ENCODE measurements at places on chromosomes 5 and 9.
A peak's percentile ranks its signal among the peaks of the same experiment; 100 is the strongest.

DNA sequence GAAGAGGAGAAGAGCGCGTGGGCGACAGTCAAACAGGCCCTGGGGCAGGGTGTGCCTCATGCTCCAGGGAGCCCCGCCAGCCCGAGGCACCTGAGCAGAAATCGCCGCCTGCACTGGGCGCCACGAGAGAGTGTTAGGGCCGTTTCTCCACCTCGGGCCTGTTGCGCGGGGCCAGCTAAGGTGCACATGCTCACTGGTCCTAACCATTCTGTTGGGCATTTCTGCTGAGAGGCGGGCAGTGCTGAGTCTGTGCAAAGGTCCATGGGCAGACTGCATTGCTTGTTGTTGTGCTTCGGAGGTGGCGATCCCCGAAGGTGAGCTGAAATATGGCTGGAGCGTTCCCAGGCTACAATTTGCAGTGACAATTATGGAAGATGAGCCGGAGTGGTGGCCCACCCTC, 367.8 kb upstream of the SPATA31A5 start:
- DNase-seq, result no peak

- DNase-seq, result no peak
These were observed 179.0 kb downstream of the TSSK1B start for GRCh38 chr5:113255579-113256386.

DNA sequence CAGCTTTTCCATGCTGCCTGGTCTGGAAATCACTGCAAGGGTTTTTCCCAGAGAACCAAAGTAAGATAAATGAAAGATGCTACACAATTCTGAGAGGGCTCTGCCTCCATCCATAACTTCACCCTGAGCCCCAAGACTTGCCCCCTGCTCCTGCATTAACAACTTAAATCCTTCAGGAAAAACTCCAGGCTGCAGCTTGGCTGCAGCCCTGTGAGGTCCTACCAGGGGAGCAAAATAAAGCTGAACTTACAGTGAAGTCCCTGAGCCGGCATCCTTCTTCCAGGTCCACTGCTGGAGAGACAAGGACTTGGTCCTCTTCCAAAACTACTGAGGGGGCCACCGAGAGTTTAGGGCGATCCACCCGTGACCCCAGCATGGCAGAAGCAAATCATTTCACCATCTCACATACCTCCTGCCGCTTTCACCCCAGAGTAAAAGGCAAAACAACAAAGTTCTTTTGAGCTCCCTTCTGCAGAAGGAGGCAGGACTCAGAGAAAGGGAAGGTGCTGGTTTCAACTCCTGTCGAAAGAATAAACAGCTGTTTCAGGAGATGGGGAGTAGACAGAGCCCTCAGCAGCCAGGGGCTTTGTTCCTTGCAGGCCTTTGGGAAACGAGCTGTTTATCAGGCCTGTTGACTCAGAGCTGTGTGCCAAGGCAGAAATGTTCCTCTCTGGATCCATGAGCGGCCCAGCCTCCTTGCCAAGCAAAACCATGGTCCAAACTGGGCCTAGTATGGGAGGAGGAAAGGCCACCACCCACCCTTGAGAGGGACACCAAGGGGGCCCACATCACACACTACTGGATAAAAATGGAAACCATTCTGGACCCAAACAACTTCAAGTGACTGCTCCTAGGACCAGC, 20.6 kb downstream of the GGTA1 start:
- no peak for DNase-seq

DNA sequence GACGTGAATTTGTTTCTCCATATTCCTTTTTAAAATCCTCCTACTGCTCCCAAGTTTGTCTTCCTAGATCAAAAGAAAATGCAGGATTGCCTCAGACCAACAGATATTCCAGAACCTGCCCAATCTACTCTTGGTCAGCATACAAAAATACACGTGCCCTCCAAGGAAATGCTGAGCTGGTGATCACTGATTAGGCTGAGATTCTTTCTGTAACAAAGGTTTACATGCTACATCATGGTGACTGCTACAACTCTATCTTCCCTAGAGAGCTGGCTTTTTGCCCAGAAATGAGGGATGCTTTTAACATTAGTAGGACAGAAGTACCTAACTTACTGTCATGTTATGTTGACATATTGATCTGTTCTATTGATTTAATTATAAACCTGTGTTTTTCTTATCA, 35.5 kb downstream of the OR2Y1 start:
- no peak for DNase-seq

GRCh38 chr5:40078898-40079575, 600.7 kb upstream of the PTGER4 start:
- DNase-seq, result no peak

- DNase-seq, result no peak
These were observed 101.6 kb upstream of the SPRY4 start for GRCh38 chr5:142426129-142427014.

DNA sequence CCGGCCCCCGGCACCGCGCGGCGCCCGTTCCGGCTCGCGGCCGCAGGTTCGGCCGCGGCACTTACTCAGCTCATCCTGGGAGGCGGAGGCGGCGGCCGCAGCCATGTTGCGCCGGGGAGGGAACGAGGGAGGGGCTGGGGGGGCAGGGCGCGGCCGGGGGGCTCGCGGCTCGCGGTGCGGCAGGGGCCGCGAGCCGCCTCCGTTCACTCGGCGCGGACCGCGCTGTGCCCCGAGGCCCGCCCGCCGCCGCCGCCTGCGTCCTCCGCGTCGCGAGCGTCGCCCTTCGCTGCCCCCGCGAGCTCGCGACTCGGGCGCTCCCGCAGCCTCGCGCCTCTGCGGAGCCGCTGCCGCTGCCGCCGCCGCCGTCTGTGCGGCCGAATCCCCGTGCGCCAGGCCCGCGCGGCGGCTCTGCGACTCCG, 735 bp downstream of the ECPAS start:
- no peak for DNase-seq

- DNase-seq, result no peak
These were observed 126.1 kb downstream of the GPBP1 start for GRCh38 chr5:57299986-57300385.

- no peak for DNase-seq
These were observed 34.6 kb downstream of the HABP4 start for GRCh38 chr9:96484521-96484931.

DNA sequence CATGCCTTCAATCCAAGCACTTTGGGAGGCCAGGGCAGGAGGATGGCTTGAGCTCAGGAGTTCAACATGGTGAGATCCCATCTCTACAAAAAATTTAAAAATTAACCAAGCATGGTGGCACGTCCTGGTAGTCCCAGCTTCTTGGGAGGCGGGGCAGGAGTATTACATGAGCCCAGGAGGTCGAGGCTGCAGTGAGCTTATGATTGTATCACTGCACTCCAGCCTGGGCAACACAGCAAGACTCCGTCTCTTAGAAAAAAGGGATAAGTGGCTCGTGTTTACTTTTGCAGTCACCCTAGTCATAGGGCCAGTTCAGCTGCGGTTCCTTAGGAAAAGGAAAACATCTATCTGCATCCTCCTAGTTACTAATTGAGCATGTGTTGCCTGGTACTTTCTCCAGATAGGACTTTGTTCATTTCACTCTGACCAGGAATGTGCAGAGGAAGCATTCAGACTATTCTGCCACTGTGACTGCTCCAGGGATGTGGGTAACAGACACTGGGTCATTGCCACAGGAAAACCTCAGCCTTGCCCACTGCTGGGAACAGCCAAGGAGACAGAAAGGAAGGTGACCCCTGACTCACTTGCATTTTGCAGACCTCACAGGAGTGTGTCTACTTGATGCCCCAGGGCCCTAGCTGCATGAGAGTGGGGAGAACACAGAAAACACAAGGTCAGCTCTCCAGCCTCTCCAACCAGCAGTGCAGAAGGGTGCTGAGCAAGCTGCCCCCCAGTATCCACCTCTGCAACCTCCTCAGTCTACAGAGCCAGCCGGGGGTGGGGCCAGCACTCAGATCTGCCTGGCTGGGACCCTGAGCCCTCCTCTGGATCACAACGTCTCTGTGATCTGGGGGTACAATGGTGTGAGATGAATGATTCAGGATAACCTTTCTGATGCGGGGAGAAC, 33.9 kb upstream of the ALDH1B1 start:
- no peak for DNase-seq

DNA sequence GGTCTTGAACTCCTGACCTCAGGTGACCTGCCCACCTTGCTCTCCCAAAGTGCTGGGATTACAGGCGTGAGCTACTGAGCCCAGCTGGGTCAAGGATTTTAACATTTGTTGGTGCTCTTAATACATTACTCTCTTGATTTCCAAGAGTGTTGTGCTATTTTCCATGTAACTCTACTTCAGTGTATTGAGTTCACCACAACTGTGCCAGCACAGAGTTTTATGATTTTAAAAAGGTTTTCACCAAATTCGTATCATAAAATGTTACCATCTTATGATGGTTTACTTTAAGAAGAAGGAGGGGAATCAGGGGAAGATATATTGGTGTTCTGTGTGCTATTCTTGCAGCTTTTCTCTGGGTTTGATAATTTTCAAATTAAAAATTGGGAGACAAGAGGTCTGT, 6.6 kb upstream of the ADGRD2 start:
- no peak for DNase-seq

- DNase-seq, result peak; percentile 20
These were observed 3.2 kb upstream of the NR4A3 start for GRCh38 chr9:99818500-99818899.

GRCh38 chr9:4604678-4605095, 57.4 kb upstream of the PLPP6 start:
- DNase-seq, result peak; percentile 56

DNA sequence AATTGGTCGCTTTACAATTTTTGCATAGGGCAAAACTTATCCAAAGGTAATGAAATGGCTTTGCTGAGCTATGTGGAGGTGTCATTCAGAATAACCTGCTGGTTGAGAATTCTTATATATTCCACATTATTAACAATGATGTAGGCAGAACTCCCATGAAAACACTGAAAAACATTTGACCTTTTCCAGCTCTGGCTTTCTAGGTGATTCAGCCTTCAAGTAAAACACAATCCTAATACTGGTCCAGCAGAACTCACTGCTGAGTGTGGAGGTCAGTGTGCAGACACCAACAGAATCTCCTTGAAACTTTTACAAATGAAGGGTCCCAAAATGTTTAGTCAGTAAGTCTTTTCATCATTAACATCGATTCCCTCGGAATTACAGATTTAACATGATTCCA, 162.0 kb upstream of the EFNA5 start:
- DNase-seq, result no peak

DNA sequence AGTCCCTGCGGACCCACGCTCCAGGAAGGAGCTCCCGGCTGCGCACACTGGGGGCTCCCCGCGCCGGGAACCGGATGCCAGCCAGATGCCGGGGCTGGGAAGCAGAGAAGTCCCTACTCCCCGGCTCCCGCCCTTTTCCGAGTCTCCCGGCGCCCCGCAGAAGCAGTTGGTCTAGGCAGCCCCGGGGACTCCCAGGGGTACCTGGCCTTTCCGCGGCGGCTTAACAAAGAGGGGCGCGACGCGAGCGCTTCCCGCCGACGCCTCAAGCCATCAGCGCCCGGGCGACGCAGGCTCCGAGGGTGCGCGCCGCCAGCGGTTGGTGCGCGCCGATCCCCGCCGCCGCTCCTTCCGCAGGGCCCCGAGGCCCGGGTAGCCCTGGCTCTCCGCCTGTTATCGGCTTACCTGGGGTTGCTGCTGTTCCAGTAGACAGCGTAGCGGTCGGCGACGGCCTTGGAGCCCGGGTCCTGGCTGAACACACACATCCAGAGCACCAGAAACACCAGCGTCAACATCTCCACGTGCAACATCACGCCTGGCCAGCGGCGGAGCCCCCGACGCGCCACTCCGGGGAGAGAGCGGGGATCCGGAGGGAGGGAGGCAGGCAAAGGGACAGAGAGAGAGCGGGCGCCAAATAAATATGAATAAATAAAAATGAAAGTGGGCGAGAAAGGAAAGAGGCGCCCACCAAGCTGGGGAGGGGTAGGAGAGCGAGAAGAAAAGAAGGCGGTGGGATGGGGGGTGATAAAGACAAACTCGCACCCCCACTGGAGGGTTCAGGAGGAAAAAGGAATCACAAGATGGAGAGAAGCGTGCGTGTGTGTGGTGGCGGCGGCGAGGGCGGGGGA, 428 bp downstream of the EFNA5 start:
- peak; percentile 61 for DNase-seq

DNA sequence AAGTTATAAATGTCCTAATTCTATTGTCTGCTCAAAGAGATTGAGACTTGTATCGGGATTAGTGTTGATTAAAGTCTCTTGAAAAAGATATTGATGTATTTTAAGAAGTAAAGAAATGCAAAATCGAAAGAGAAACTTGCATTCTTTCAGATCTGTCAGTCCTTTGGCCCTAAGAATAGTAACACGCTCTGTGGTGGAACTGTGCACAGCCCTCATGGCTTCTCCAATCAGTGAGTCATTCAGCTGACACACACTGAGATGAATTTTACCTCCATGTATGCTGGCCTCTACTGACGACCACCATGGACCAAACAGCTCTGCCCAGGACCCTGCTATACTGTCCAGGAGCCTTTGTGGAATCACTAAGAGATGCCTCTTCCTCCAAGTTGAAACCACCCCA, 232.4 kb downstream of the ESM1 start:
- DNase-seq, result no peak

DNA sequence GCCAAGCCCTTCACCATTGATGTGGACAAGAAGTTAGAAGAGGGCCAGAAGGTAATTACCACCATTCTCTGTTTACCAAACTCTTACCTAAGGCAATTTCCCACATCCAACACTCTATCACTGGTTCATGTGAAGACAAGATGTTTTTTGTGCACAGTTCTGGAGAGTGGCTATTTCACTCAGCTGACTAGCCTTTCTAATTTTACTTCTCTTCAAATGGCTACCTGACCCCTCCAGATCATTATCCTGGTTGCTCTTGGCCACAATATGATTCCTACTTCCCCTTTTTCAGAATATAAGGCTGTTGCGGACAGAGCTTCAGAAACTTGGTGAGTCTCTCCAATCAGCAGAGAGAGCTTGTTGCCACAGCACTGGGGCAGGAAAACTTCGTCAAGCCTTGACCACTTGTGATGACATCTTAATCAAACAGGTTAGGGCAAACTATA, 7.1 kb downstream of the KIF20A start:
- DNase-seq, result no peak

GRCh38 chr9:101705135-101705661, 33.2 kb downstream of the GRIN3A start:
- DNase-seq, result peak; percentile 49

- DNase-seq, result peak; percentile 86
These were observed at the start of gene CPLANE1 for GRCh38 chr5:37248970-37249814. TSS of gene CPLANE1 (minus strand) at chr5:37249376. CDS start at chr5:37247698, 1,678 bp downstream.

- DNase-seq, result no peak
These were observed 650.8 kb downstream of the IRX1 start for GRCh38 chr5:4246447-4246846.

DNA sequence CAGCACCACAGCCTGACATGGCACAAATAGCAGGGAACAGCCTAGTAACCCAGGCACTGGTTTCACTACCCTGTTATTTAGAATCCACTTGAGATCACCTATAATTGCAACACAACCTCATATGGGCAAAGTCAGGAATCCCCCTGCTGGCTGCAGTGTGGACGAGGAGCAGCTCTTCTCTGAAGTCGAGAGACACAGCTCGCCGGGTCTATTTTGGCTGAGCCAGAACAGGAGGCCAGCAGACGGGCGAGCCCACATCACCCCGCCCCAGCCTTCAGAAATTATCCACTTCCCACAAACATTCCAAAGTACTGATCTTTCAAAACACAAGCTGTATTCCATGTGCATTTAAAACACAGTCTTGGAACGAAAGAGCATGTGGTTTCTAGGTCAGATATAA, 179.0 kb downstream of the ROR2 start:
- no peak for DNase-seq

All from SK-N-DZ (cell line).